ENCODE measurements at places on chromosomes 16 and 17.

DNA sequence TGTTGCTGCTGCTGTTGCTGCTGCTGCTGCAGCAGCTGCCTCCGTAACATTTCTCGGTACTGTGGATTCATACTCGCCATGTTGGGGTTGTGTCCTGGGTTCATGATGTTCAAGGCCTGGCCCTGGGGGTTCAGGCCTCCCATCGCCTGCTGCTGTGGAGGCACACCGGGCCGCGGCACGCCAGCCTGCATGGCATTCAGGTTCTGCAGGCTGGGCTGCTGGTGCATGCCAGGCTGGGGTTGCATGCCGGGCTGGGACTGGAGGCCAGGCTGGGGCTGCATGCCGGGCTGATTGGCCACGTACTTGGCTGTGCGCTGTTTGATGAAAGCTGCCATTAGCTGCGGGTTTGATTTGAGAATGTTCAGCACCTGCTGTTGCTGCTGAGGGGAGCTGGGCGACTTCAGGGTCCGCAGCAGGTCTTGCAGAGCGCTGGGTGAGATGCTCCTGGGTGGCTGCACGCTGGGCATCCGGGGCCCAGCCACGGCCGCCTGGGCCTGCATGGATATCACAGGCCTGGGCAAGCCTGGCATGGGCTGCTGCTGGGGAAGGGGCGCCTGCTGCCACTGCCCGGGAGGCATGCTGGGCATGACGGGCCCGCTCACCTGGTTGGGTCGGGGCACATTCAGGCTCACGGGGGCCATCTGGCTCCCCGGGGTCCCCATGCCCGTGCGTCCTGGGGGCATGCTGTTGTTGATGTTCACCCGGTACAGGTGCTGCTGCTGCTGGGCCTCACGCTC is 11.3 kb upstream of the TRAP1 start:
- no peak for DNase-seq

DNA sequence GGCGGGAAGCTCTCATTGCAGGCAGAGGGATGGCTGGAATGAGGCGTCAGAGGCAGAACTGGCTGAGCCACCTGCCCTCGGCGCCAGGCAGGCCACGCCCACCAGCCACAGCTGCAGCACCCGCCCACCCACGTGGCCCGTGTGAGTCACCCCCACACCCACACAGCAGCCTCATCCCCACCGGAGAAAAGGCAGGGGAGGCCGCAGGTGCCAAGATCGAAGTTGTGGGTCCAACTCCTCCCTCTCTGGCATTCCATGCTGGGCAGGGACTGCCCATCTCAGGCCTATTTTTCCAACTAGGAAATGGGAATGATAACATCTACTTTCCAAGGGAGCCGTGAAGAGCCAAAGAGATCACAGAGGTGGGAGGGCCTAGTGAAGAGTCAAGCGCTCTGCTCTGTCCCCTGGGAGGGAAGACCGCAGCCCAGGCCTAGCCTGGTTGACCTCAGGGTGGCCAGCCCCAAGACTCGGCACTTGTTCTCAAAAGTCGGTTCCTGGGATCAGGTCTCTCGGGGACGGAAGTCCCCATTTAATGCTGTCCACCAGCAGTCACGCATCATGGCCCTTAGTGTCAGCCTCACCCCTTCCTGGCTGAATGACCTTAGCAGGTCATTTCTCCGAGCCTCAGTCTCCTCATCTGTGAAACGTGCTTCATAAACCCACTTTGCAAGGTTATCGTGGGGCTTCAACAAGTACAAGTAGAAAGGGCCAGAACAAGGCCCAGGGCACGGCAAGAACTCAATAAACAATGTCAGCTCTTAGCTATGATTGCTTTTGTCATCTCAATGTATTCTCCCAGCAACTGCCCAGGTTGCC is at the start of gene TRPV3:
Gene TRPV3 (minus strand): TSS at position 45 of the 816 bp plus-strand sequence. CDS start 2,962 bp downstream, outside the sequence.
- DNase-seq = no peak

- no peak for DNase-seq
Measured at GRCh38 chr16:47561286-47561685, 100.2 kb downstream of the PHKB start.

DNA sequence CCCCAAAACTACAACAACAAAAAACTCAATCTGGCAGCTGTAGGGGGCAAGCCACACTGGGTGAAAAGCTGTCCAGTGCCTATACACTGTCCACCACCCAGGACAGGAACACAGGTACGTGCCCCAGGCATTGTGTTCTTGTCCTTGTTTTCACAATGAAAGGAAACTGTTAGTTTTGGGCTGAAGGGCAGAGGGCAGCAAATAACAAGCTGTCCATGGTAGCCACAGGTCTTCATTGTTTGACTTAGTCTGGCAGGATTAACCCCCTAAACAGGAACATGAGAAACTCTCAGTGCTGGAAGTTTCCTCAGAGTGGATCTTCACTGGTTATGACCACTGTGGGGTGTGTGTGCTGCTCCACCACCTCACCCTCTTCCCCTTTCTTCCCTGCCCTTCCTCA is 224.6 kb upstream of the N4BP1 start:
- DNase-seq = no peak

DNA sequence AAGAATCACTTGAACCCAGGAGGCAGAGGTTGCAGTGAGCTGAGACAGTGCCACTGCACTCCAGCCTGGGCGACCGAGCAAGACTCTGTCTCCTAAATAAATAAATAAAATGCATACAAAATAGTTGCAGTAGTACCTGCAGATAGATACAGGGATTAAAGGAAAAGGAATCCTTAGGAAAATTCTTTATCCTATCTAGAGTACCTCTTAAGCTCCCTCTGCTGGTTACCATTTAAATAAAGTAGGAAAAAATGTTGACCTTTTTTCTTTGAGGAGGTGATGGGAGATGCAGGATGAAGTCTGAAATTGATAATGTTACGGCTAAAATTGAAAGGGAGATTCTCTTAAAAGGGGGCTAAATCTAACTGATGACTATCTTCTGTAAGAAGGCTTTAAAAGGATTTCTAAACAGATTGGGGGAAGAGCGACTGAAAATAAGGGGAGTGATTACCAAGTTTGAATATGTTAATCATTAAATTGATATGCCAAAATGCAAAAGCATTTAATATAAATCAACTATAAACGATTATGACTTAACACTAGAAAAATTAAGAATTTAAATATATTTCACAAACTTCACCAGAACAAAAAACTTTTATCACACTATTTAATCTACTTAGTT is 29.4 kb downstream of the C16orf87 start:
- DNase-seq = no peak
